NCI-H2171 (cell line): ENCODE measurements at places on chromosomes 5 and 9.

DNA sequence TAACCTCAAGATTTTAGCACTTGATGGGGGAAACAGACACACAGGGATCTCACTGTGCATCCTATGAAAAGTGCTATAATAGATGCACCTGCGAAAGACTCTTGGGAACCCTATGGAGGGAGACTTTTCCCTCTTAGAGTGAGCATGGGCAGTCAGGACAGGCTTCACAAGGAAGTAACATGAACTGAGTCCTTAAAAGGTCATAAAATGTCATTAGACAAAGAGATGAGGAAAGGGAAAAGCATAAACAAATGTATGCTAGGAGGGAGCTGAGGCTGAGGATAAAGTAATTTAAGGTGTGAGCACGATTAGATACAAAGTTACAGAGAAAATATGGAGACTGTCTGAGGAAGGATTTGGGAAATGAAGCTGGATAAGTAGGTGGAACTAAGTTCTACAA lies 60.6 kb upstream of the MIER3 start:
- no peak for DNase-seq

- no peak for DNase-seq
These were observed 58.8 kb upstream of the MINAR2 start for GRCh38 chr5:129689045-129689444.

DNA sequence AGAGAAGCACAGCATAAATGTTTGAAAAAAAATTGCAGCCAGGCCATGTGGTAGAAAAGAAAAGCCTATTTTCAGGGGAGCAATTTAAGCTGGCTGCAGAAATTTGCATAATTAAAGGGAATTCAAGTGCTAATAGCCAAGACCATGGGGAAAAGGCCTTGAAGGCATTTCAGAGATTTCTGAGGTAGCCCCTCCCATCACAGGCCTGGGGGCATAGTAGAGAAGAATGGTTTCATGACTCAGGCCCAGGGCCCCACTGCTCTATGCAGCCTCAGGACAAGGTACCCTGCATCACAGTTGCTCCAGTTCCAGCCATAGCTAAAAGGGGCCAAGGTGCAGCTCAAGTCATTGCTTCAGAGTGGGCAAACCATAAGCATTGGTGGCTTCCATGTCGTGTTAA lies 1416.0 kb downstream of the EFNA5 start:
- DNase-seq = no peak

GRCh38 chr5:143865426-143866025 lies 53.6 kb downstream of the HMHB1 start:
- DNase-seq = peak; percentile 26

DNA sequence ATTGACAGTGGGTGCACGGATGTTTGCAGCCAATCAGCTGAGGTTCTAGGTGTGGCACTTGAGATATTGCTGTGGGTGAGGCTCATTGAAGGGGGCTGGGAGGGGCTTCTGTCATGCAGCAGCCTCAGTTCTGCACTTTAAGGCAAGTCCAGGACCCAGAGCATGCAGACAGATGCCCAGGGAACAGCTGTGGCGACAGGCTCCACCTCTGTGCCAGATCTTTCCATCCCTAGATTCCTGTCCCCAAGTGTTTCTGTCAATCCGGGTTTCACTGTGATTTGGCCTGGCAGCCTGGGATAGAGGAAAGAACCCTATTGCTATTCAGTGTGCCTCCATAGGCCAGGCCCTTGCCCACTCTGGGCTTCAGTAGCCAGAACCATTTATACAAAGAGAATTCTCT lies 20.8 kb upstream of the CERCAM start:
- DNase-seq = no peak

DNA sequence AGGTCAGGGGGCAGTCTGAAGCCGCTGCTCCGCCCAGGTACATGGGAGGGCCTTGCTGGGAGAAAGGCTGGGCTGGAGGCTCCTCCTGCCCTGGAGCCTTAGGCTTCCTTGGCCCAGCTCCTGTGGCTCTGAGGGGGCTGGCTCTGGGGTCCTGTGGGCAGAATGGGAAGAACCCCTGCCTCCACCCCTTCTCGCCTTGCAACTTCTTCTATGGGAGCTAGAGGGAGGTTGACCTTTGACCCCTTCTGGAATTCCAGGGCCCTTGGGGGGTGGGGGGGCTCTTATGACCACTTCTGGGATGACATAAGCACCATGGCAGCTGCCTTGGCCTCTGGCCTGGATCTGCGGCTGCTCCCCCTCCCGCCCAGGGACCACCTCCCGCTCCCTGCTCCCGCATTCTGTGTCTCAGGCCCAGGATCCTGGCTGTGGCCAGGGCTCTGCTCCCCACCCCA lies 32.2 kb downstream of the IER5L start:
- no peak for DNase-seq

DNA sequence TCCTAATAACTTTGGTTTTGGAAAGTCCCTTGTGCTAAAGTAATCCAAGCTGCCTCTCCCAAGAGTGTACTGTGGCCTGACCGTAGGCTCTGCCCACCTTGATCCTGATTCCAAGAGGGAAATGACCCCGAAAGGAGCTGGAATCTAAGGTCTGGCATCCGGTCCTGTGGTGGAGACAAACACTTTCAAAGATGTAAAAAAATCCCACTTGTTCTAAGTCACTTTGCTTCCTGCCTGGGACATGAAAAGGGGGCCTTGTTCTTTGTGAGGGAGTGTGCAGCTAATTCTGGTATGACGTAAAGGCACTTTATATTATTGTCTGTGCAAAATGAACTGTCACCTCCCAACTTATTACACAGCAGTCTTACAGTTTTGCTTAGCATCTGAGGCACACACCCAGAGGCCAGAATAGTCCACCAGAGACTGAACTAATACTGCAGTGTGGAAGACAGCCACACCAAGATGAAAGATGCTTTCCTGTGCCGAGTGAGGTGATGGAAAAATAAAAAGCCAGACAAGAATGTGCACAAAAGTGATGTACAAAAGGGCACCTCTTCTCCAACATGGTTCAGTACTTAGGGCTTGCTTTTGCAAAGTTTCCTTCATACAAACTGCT lies 128.7 kb downstream of the SLC12A2 start:
- no peak for DNase-seq

- DNase-seq = peak; percentile 95
These were observed 44.5 kb upstream of the ANGPTL2 start for GRCh38 chr9:127166651-127167524.

DNA sequence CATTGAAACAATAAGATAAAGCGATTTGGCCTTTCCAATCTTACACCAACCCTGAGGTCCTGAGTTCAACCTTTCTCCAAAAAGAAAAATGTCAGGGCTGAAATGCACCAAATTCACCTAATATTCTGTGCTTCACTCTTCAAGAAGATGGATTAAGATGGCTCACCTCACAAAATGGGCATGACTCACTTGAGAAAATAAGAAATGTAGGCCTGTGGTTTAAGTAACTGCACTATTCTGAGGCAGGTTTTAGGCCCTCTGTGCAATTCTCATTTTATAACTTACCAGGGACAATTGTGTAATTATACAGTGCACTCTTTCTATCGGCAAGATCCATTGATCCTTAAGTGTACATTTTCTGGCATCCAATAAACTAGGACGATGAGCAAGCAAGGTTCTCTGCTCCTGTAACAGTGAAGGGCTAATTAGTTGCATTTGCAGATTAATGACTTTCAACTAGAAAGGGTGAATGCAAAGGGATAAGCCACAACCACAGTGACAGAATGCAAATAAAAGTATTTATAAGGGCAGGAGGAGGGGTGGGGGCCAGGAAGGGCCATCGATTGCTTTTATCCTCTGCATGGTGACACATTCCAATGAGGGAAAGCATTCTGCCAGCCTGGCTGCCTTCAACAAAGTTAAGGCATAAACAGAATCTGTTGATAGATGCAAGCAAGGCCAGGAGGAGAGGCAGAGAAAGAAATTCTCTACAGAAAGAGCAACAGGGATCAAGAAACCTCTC lies 214.5 kb downstream of the CAAP1 start:
- DNase-seq = no peak

DNA sequence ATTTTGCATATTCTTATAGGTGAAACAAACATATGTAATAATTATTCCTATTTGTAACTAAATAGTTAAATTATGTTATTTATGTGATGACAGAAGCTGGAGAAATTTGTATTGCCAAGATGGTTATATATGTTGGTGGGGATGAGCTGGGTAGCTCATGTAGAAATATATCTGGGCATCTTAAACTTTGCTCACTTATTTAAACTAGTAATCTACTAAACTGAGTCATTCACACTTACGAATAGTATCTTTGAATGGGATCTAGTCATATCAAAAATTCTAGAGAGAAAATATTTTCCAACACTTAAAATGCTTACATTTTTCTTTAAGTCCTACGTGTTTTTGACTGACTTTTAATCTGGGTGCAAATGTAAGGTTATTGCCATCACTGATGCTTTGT lies 44.6 kb upstream of the EIF4EBP3 start:
- no peak for DNase-seq

DNA sequence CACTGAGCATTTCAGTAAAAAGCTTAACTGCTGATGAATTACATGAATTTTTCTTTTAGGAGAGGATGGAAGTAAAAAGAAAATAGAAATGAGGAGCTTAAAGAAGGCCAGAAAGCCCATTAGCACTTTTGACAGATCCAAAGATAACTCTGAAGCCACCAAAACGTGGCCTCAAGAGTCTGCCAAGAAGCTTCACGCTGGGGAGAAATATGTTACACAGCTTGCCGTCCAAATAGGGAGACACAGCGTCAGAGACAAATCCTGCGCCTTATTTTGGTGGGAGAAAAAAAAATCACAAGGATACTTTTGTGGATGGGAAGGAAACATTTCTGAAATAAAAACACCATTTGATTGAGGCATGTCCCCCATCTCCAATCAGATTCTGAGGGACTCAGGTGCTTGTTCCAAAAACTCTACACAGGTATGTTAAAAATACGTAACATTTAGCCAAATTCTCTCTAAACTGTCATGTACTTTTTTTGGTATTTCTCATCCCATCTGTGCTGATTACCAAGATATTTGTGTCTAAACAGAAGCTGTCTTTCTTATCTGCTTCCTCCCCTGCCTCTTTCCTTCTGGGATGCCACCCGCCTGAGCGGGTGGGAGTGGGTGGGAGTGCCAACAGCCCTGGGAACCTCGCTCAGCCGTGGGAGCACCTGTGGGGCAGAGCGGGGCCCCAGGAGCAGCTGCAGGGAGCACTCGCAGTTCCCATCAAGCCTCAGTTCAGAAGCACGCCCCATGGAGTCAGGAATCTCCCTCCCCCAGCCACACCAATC lies 275.5 kb downstream of the DENND1A start:
- DNase-seq = no peak

DNA sequence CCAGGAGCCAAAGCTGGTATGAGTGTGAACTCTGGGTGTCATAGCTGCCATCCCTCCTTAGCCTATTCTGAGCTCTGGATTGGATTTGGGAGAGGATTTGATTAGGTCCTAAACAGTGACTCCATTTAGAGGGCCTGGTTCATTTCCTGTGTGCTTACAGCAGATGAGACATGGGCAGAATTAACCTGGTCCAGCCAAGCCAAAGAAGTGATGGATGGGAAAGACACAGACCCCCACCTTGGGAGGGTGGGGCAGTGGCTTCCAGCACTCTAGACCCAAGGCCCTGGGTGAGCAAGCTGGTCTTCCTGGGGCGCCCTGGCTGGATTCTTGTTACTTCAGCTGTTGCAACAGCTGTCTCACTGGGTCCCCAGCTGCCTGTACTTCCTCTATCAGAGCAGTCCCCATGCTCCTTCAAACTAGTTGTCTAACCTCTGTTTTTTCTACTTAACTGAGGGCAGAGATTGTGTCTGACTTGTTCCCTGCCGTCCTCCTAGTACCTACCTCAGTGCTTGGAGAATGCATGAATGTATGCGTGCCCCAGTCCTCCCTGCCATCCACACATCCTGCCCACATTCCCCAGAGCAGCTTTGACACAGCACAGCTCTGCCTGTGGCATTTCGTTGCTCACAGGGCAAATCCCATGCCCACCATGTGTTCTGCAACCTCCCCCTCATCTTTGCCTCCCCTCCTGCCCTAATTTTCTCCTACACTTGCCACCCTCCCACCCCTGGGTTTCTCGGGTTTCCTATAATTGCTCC lies 115.9 kb downstream of the RGS3 start:
- DNase-seq = peak; percentile 50

GRCh38 chr5:14286007-14286406 lies 142.9 kb downstream of the TRIO start:
- no peak for DNase-seq

- no peak for DNase-seq
These were observed 4.4 kb upstream of the GRPEL2 start for GRCh38 chr5:149340920-149341319.

- DNase-seq = no peak
These were observed 20.8 kb downstream of the STKLD1 start for GRCh38 chr9:133396952-133397351.

DNA sequence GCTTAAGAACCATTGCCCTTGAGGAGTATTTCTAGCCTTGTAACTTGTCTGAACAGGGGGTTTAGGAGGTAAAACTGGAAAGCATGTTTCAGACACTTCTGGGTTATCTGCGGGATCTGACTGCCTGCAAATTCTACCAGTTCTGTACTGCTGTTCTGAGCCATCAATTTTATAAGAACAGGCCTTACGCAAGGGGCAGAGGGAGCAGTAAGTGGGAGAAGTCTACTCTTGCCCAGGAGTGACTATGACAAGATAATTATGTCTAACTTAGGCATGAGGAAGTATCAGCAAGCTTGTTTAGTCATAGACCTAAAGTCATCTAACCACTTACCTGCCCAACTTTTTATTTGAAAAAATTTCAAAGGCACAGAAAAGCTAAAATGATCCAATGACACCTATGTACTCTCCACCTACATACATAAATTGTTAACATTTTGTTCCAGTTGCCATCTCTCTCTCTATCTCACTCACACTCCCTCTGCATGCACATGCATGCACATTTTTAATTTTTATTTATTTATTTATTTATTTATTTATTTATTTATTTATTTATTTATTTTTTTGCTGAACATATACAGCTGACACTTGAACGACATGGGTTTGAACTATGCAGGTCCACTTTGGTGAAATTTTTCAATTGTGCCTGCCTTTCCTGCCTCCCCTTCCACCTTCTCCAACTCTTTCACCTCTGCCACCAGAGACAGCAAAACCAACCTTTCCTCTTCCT lies 18.4 kb upstream of the DEPDC1B start:
- DNase-seq = no peak

GRCh38 chr9:385818-386398 lies 171.2 kb downstream of the DOCK8 start:
- DNase-seq = peak; percentile 65

DNA sequence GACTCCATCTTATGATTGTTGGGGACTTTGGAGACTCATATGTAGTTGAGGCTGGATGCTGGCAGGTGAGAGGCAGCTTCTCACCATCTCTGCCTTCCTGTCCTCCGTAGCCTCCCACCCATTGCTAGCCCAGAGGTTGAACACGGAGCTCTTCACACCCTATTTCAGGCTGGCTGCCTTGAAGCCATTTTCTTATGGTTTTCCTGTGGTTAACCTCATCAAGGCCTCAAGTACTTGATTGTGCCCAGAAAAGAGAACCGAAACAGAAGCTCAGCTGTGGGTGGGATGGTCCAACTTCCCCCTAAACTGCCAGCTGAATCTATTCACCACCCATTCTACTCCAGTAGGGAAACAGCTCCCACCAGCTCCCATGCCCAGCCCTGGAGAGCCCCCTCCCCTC lies 102.9 kb downstream of the LIFR start:
- no peak for DNase-seq

GRCh38 chr9:123998970-123999621 lies 12.5 kb upstream of the LHX2 start:
- no peak for DNase-seq
